ENCODE measurements at places on chromosomes 5 and 9.

GRCh38 chr5:3694819-3695218 lies 99.2 kb downstream of the IRX1 start:
- no peak for DNase-seq

DNA sequence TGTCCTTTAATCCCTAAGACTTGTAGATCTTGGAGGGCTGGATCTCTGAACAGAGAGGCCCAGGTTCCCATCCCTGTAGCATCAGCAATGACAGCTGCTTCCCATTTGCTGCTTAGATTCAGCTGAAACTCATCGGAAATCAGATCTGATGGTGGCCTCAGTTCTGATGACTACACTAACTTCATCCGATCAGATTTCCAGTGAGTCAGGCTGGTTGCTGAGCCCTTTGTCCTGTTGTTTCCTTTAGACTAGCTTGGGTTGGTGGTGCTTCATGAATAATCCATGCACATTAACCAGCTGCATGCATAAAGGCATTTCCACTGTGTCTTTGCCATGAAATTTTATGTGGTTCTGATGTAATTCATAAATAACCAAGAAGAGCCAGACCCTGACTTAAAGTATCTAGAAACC lies 195.2 kb upstream of the TUT7 start:
- DNase-seq, result peak; percentile 91

DNA sequence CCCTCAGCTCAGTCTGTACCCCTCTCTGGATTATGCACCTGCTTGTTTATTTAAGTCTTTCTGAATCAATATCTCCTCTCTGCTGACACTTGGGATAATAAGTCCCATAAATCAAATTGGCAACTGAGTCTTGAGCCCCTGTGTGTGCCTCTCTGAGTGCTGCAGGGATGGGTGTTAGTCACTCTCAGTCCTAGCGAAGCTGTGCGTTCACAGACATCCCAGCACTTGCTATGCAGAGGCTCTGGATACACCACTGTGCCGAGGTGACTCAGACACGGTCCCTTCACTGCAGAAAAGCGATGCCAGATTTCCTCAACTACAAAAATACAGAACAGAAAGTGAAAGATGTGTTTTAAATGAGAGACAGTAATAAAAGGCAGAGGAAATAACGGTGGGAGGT lies 4.1 kb upstream of the KCNMB1 start:
- no peak for DNase-seq

DNA sequence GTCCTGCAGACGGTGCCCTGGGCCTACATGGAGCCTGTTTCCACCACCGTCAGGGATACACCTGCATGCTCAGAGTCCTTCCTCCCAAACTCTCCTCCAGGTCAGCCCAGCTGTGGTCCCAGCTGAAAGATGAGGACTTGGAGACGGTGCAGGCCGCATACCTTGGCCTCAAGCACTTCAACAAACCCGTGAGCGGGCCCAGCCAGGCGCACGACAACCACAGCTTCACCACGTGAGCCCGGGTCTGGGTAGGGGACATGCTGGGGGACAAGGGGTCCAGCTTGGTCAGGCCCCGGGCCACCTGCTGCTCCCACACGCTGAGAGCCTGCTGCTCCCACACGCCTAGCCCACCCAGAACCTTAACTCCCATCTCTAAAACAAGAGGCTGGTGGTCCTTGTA lies 16.6 kb upstream of the CARD19 start:
- no peak for DNase-seq

GRCh38 chr9:101795147-101795546 lies 56.7 kb upstream of the GRIN3A start:
- DNase-seq, result no peak

- no peak for DNase-seq
Observed at GRCh38 chr5:108531367-108532128, 149.7 kb upstream of the FBXL17 start.

DNA sequence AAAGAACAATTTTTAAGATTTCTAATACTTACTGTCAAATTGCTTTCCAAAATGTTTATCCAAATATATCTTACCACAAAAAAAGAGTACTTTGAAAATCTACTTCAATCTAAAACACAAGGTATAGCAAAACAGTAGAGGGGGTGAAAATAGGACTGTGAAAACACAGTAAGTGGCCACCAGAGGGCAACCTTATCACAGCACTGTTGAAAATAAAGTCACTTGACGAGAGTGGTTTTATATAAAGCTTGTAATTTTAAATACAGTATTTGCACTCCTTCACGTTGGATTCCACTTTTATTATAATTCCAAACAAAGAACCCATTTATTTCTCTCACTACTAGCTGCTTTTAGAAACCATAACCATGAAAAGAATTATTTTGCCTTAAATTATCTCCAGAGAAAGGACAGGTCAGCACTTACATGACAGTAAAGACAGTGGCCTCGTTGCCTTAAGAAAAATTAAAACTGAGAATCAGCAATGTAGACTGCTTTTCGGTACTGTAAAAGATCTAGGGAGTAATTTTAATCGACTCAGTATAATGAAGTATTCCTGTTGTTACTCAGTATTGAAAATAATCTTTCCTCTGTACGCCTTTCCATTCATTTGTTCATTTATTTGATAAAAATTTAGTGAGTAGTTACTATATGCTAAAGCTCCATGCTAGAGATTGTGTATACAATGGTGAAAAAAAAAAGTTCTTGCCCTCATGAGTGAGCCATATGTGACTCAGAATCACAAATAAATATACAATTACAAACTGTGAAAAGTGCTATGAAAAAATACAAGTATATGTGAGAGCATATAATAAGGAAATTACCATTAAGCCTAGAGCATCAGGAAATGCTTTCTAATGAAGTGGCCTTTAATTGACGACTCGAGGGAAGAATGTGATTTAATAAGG lies 40.0 kb upstream of the CDK5RAP2 start:
- DNase-seq, result peak; percentile 39

Measured in AG09319 (cell line).